ENCODE measurements at places on chromosomes 2 and 18.

GRCh38 chr2:28370354-28370753 lies 22.3 kb upstream of the FOSL2 start:
- DNase-seq: no peak

- no peak for DNase-seq
Measured at GRCh38 chr2:21258082-21258481, 134.3 kb downstream of the TDRD15 start.

DNA sequence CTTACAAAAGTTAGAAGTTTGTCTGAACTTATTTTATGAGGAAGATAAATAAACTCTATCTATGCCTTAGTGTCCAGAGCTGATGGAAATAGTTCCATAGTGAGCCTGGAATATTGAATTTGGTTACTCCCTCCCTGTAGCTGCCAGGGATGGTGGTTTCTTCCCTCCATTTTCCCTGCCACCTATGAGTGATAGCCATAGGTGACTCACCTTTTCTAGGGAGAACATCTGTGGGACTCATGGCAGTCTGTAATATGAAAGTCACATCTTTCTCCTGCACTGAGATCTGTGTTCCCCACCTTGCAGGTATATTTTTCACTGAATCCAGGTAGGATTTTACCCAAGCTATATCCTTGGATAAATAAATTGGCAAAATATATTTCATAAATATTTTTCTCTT lies 148.8 kb downstream of the TPGS2 start:
- DNase-seq: no peak

DNA sequence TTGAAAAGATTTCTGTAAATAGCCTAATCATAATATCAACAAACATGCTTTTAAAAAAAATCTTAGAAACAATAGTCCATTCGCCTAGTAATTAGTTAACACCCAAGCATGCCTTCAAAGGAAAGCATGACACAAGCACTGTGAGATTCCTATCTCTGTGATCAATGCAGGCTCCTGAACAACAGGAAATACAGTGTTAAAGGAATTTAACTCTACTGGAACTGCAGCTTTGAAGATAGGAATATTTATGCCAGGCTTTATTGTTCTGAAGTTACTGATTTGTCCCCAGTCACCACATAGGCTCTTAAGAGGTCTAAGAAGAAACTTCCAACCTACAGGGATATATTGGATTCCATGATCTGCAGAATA lies 15.4 kb upstream of the FAM124B start:
- no peak for DNase-seq

DNA sequence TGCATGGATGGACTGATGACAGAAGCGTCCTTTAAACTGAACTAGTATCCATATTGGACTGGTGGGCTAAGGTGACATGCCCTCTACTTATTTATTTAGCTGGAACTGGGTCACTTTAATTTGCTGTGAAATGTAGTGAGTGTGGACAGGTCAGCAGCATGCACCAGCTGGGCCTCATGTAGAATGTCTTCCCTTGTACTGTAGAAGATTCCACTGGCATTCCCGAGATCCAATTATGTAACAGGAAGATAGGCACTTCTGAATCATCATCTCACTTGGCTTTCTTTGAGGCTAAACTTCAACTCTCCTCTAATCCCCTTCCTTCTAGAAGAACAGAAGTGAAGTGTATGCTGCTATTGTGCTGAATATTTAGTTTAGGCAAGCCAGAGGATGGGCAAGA lies 296.2 kb downstream of the SLC8A1 start:
- DNase-seq: no peak
